ENCODE measurements at places on chromosomes 4 and X.

DNA sequence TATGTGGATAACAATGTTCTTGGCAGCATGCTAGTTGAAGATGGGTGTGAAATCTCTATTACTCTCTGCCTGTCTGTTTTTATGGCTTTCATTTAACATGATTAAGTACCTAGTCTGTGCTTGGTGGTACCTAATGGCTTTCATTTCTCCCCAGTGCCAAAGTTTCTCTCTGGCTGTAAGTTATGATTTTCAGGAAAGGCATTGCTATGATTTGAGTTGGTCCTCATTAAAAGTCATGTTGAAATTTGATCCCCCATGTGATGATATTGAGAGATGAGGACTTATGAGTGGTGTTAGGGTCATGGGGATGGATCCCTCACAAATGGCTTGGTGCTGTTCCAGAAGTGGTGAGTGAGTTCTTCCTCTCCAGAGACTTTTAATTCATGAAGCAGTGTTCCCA, 162.4 kb upstream of the IL15 start:
- no peak for DNase-seq

DNA sequence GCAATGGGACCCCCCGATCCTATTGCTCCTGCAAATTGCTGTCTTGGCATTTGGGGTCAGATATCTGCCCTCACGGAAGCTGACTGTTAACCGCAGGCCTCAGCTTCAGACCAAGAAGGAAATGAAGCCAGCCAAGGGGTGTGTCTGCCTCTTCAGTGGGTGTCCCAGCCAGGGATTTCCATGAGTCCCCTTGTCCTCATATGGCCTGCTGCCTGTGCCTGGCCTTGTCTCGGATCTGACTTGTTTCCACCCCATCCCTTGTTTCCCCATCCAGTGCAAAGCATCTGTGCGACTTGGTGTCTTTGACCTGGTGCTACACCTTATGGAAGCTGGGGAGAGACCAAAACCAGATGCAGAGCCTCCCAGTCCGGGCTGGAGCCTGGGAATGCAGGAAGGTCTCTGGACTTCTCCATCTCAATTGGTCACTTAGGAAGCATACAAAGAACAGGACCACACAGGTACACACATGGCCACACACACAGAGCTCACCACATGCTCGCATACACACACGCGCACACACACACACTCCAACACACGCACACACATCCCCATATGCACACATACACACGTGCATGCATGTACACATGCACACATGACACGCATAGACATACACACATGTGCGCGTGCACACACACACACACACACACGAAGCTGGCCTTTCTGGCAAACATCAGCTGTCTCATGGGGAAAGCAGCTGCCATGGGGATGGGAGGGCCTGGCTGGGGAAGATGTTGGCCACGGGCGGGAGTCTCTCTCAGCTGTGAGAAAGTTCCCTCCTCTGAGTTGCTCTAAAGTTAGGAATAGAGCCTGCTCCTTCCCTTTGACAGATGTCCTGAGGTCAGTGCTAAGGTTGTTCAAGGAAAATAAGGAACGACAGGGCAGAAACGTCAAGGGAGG, 65.5 kb downstream of the CRMP1 start:
- no peak for DNase-seq

DNA sequence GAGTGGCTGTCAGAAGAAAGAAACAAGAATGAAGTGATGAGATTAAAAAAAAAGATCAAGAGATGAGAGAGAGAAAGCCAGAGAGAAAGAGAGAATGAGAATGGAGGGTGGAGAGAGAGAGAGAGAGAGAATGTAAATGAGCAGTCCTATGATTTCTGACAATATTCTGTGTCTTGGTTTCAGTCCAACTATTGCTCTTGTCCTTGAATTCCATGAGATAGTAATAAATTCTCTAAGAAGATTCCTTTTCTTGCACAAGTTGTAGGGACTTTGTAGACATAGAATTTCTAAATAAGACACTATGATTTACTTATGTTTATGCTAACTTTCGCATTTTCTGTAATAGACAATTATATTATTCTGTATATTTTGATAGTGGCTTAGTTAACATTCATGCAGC, 149.6 kb upstream of the CTSO start:
- DNase-seq = no peak

DNA sequence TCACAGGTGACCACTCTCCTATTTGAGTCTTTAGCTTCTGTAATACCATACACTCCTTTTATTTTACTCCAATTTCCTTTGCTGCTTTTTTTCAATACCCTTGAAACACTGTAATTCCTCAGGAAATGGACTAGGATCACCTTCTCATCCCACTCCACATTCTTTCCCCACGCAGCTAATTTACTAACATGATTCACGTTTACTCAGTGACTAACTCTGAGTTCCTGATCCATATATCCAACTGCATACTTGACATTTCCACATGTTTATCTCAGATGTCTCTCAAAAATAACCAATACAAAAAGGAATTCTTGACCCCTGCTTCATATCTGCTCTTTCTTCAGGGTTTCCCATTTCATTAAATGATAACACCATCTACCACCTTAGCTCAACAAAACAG, 19.9 kb downstream of the RPS6KA6 start:
- DNase-seq = no peak

DNA sequence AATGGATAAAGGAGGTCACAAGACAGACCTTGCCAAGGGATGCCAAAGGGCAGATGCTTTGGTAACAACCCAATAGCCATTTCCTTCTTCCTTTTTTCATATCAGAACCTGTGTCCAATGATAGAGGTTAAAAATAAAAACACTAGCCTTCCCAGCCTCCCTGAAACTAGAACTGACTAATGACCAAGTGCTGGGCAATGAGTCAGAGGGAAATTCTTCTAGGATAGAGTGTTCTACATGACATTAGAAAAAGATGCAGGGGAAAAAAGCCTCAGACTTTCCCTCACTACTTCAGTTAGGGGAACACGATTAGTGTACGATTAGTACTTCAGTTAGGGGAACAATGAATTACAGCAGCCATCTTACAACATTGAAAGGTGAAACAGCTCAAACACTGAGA, 29.3 kb upstream of the FAM47C start:
- no peak for DNase-seq

DNA sequence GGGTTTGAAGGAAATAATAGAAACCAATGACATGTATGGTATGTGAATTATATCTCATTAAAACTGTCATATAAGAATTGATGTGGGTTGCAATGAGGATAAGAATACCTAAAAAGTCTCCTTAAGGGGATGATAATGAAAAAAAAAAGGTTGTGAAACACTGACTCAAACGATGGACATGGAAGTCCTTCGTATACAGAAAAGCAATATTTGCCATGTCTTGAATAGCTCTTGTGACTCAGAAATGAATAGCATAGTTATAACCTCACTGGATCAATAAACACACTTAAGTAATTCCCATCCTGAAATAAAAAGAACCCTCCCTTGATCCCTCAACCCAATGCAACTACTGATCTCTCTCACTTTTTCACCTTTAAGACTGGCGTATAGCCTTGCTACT, 89.7 kb downstream of the OPHN1 start:
- DNase-seq = no peak

DNA sequence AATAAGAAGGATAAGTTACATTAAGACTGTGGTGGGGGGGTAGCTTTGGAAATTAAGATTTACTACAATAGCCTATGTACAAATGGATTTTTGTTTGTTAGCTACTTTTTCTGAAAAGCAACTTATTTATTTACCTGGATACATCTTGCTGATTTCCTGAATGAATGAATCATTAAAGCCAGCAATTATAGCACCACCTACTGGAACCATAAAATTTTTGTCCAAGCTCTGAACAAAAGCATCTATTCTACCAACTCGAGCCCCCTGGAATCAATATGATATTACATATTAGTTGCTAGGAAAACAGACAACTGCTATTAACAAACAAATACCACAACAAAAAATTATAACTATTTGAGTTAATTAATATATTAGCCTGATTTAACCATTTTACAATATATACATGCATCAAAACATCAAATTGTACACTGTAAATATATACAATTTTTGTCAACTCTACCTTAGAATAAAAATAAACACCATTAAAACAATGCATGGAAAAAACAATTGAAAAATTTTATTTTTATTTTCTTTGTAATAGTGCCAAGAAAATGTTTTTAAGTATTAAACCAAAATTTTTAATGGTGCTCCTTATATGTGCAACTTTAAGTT, 15.3 kb downstream of the SEPSECS start:
- DNase-seq = no peak

- peak; percentile 35 for DNase-seq
Measured at GRCh38 chr4:77193511-77194102, 36.6 kb downstream of the CCNG2 start.

GRCh38 chr4:147088146-147088545, 142.5 kb upstream of the TTC29 start:
- no peak for DNase-seq

DNA sequence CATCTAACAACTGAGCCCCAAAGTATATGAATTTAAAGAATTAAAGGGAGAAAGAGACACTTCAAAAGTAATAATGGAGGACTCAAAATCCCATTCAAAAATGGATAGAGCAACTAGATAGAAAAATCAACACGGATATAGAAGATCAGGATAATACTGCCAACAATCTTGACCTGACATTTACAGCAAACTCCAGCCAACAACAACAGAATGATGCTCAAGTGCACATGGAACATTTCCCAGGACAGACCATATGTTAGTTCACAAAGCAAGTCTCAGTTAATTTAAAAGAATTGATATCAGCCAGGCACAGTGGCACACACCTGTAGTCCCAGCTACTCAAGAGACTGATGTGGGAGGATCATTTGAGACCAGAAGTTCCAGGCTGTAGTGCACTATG, 72.0 kb upstream of the SMARCAD1 start:
- DNase-seq = no peak

GRCh38 chr4:153610623-153611376, 73.3 kb upstream of the TLR2 start:
- no peak for DNase-seq

- DNase-seq = no peak
Measured at GRCh38 chr4:8547912-8548730, 32.1 kb upstream of the GPR78 start.

DNA sequence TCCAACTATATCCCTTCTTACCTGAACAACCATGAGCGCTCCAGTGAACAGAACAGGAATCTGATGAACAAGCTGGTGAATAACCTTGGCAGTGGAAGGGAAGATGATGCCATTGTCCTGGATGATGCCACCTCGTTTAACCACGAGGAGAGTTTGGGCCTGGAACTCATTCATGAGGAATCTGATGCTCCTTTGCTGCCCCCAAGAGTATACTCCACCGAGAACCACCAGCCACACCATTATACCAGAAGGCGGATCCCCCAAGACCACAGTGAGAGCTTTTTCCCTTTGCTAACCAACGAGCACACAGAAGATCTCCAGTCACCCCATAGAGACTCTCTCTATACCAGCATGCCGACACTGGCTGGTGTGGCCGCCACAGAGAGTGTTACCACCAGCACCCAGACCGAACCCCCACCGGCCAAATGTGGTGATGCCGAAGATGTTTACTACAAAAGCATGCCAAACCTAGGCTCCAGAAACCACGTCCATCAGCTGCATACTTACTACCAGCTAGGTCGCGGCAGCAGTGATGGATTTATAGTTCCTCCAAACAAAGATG, 870.2 kb downstream of the ADGRL3 start:
- no peak for DNase-seq

DNA sequence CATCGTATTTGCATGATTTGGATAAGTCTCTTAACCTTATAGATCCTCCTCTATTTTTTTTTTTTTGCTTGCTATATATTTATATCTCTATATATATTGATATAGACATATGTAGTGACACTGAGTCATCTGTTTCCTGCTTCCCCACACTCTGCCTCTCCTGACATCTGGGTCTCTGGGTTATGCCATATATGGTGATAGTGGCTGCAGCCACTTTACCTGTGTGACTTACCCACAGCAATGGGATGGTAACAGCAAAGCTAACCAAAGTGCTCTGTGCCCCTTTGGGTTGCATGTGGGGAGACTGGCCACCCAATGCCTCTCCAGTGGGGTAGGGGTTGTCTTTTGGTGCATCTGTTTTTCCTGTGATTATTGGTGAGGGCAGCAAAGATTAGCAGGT, 14.5 kb downstream of the CMC4 start:
- no peak for DNase-seq

- DNase-seq = no peak
Measured at GRCh38 chrX:153426204-153426603, 14.9 kb downstream of the ZFP92 start.

DNA sequence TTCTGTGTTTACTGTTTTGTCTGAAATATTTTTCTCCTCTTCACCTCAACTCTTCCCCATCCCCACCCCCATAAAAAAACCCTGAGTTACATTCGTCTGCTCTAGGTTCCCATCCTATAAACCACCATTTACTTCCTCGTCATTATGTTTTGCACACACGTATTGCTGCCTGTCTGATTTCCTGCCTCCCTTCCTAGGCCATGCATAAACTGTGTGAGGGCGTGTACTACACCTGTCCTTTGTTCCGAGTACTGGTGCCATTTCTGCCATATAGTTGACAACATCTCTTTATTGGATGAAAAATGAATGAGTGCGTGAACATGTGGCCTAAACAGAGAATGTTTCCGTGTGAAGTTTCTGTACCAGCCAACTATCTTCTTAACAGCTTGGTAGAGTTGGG, 258.5 kb upstream of the FAT1 start:
- DNase-seq = no peak

DNA sequence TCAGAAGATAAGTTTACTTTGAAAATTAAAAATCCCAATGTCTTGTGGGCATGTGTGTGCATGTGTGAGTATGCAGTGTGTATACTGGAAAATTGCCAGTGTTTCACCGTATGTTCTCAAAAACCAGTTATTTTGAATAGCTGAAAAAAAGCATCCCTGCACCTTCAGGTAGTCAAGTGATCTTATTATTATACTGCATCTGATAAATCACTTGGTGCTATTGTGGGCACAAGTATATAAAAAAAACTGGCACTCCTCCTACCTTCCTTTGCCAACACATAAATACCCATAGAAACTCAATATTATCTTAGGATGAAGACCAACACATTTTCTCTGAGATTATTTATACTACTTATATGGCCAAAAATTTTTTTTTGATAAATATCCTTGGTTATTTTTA, 91.5 kb upstream of the MAP9 start:
- no peak for DNase-seq

- peak; percentile 61 for DNase-seq
Measured at GRCh38 chr4:145179281-145179860, 1.0 kb downstream of the OTUD4 start.

DNA sequence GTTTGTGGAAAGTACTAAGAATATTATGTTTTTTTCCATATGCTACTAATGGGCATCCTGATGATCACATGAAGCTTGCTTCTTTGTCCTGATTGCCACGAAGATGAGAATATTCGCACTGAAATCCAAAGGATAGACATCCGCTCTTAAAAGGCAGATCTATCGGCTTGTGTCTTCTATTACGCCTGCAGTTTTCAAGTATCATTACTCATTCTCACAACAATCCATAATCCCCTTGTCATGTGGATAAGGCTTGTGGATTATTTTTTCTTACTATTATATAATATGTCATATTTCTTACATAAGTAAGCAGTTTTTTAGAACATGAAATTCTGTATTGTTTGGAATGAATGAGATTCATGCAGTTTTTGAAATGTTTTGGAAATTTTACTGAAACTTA, 62.8 kb downstream of the KCNIP4 start:
- DNase-seq = no peak

GRCh38 chrX:47091149-47091775, 13.0 kb downstream of the RGN start:
- no peak for DNase-seq
